ENCODE measurements at places on chromosomes 7 and 10.

GRCh38 chr7:5665094-5666025 lies 116.1 kb downstream of the RNF216 start:
- no peak for DNase-seq

GRCh38 chr7:151388007-151388297 lies 21.9 kb downstream of the WDR86 start:
- DNase-seq, result no peak

DNA sequence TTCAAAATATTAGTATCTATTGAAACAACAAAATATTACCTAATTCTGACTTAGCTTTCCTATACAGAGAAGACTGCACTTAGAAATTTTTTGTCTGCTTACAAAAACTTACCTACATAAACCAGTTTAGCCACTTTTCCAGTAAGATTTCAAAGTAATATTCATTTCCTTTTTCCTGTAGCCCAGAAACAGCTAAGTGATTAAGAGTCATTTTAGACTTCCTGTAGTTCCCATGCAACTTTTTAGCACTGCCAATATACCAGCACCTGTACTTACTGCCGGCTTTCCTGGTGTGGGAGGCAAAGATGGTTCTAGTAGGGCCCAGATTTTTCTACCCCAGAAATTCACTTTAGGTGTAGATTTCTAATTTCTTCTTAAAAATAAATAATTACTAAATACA lies 21.8 kb downstream of the NT5C2 start:
- no peak for DNase-seq

DNA sequence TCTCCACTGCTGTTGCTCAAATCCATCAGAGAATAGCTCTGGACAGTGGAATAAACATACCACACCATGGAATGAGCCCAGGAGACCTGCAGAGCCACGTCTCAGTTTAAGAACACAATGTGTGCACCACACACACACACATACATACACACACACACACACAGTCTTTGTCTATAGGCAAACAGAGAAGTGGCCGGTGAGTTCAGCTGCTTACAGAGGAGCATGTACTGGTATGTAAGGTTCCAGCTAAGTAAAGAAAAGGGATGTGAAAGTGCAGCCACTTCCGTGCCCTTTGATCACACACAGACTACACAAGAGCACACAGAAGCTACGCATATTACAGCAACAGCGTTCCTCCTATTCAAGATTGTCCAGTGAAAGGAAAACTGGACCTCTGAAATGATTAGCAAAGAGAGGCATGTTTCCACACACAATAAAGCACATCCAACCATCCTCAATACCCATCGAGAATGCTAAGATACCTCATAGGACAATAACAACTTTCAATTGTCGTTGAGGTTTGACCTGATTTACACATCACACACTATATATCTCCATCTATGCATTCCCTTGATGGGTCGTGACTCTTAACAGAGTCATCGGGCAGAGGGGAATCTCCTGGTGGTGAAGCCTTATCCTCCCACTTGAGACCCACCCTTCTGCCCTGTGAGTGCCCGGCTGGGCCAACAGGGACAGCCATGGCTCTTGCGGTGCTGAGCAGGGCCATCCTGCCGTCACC lies 23.6 kb downstream of the SLC35B4 start:
- DNase-seq, result no peak

GRCh38 chr7:36599645-36600313 lies 124.5 kb downstream of the AOAH start:
- DNase-seq, result no peak

DNA sequence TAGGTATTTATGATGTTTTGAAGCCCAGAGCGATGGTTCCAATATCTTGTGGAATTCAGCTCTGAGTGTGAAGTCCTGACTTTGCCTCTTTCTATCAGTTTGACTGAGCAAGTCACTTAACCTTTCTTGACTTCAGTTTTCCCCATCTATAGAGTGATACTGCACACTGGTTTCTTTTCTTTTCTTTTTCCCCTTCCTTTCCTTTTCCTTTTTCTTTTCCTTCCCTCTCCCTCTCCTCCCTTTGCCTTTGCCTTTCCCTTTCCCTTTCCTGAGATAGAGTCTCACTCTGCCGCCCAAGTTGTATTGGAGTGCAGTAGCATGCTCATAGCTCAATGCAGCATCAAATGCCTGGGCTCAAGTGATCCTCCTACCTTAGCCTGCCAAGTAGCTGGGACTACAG lies 20.6 kb downstream of the SGPL1 start:
- DNase-seq, result no peak

GRCh38 chr10:77873536-77874380 lies 52.8 kb downstream of the DLG5 start:
- DNase-seq, result no peak

DNA sequence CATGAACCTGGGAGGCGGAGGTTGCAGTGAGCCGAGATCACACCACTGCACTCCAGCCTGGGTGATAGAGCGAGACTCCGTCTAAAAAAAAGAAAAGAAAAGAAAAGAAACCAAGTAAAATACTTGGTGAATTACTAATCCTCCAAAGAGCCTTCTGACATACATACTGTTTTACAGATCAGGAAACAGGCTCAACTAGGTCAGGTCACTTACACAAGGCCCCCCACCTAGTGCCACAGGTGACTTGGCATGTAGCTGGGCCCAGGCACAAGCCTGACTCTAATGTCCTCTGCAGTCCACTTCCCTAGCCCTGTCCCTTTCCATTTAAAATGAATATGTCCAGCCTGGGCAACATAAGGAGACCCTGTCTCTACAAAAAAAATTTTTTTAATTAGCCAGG lies 157.0 kb downstream of the TPST1 start:
- no peak for DNase-seq

DNA sequence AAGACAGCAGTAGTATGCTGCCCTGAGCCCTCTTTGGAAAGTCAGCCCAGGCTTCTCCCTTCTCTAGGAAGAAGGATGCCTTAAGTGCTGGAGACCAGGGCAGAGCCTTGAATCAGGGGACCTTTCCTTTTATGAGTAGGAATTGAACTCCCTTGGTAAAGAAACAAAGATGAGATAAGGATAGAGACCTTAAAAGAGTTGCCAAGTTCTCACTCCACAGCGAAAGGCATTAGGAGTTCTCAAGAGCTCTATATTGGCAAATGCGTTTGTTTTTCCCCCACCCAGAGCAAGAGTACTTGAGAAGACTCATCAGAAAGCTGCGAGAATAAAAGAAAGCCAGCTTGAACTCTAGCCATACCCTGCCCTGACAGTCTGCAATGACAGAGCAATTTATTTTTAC lies 72.9 kb upstream of the OGDHL start:
- DNase-seq, result no peak

- DNase-seq, result no peak
Observed at GRCh38 chr7:69625238-69625637, 27.0 kb downstream of the AUTS2 start.

GRCh38 chr7:93551063-93551895 lies 23.2 kb downstream of the CALCR start:
- peak; percentile 10 for DNase-seq

GRCh38 chr10:62057850-62058249 lies 156.4 kb downstream of the ARID5B start:
- no peak for DNase-seq

GRCh38 chr10:98667081-98667480 lies 220.3 kb upstream of the HPS1 start:
- no peak for DNase-seq

- peak; percentile 93 for DNase-seq
Observed at GRCh38 chr10:29811751-29812427, 177.1 kb upstream of the SVIL start.

GRCh38 chr7:901388-902154 lies 25.2 kb downstream of the GET4 start:
- peak; percentile 64 for DNase-seq

- DNase-seq, result no peak
Observed at GRCh38 chr10:73786512-73786885, 1.1 kb downstream of the ZSWIM8 start.

DNA sequence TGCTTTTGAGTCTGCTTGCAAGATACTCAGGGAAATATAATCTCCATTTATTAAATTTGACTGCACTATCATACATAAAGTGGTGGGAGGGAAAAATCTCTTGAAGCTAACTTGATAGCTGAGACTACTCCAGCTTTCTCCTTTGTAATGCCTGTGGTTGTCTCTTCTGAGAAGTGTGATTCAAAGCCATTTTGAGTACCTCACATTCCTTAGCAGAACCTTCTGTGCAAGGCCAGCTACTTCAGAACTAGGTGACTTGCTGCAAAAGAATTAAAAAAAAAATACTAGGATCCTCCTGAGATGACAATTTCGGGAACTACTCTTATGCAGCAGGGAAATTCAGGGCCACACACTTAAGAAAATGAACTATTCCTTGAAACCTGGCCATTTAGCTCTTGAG lies 294.8 kb downstream of the MDFIC start:
- no peak for DNase-seq

GRCh38 chr7:3616306-3616705 lies 315.3 kb downstream of the SDK1 start:
- DNase-seq, result no peak
